ENCODE measurements at places on chromosomes 11 and 22. TPM values are rescaled to one million over a fixed set of nuclear protein-coding genes. Genes with fewer than 3 reads are reported as not detected.

Gene PLEKHB1
- total RNA-seq, result not detected

Gene TRIM51
- total RNA-seq, result not detected

Gene MYOD1
- not detected for total RNA-seq

Gene SEPTIN3
- under 0.01 TPM for total RNA-seq

Gene RNF141
- 30.4 TPM for total RNA-seq

All from vein endothelial cell (primary cell).